Right cardiac atrium (tissue), 5 donors: ENCODE measurements at places on chromosomes 2 and 18. TPM values are rescaled to one million over a fixed set of nuclear protein-coding genes. Genes with fewer than 3 reads are reported as not detected.

The UGT1A8 gene
- not detected for total RNA-seq

The PPP4R1 gene
- total RNA-seq = 63.1 TPM

The SKA1 gene
- total RNA-seq = 0.49 TPM

The CCDC68 gene
- total RNA-seq = 5.4 TPM

The CD28 gene
- total RNA-seq = 1.1 TPM

The CNRIP1 gene
- 24.1 TPM for total RNA-seq

The SF3B6 gene
- total RNA-seq = 58.0 TPM

The CPLX4 gene
- total RNA-seq = not detected

The MC4R gene
- not detected for total RNA-seq

The UGT1A5 gene
- total RNA-seq = not detected

The EFHD1 gene
- 6.4 TPM for total RNA-seq

The KCNJ13 gene
- total RNA-seq = not detected

The SULT1C2 gene
- total RNA-seq = 0.96 TPM

The EHD3 gene
- 11.4 TPM for total RNA-seq

The TMEM163 gene
- 3.3 TPM for total RNA-seq

The ALPG gene
- not detected for total RNA-seq

The EGR4 gene
- not detected for total RNA-seq

The SLC4A3 gene
- total RNA-seq = 445 TPM

The CAPN13 gene
- total RNA-seq = not detected

The AKAIN1 gene
- not detected for total RNA-seq

The RPL31 gene
- total RNA-seq = 1,044 TPM

The VWC2L gene
- not detected for total RNA-seq

The PLA2R1 gene
- 5.5 TPM for total RNA-seq

The CFAP53 gene
- 0.29 TPM for total RNA-seq

The RGPD4 gene
- total RNA-seq = 0.09 TPM

The SLC35G4 gene
- not detected for total RNA-seq

The ILKAP gene
- 30.6 TPM for total RNA-seq

The FBXO41 gene
- total RNA-seq = 3.5 TPM

The SLC5A7 gene
- total RNA-seq = 0.17 TPM

The KLHL29 gene
- total RNA-seq = 4.0 TPM

The TBC1D8 gene
- total RNA-seq = 79.5 TPM

The TUBA3E gene
- 17.2 TPM for total RNA-seq

The FN1 gene
- total RNA-seq = 205 TPM

The ABCB11 gene
- 0.20 TPM for total RNA-seq

The NTSR2 gene
- total RNA-seq = not detected

The EPG5 gene
- total RNA-seq = 20.8 TPM

The KCNIP3 gene
- total RNA-seq = 2.4 TPM

The MRPL33 gene
- 305 TPM for total RNA-seq

The TUBB8B gene
- total RNA-seq = not detected

The KIF5C gene
- total RNA-seq = 2.1 TPM

The FSHR gene
- total RNA-seq = 0.14 TPM

The C2orf81 gene
- total RNA-seq = 1.1 TPM
